RKO (cell line): ENCODE measurements at places on chromosomes 2 and 18.

- DNase-seq, result no peak
Measured at GRCh38 chr2:142869461-142870106, 7.9 kb upstream of the KYNU start.

GRCh38 chr2:164972216-164972615 is 16.9 kb upstream of the SLC38A11 start:
- DNase-seq, result no peak

GRCh38 chr18:62357079-62357719 is 32.1 kb downstream of the TNFRSF11A start:
- no peak for DNase-seq

GRCh38 chr18:34121200-34121721 is 103.5 kb downstream of the NOL4 start:
- DNase-seq, result no peak

- no peak for DNase-seq
Measured at GRCh38 chr2:16194530-16194929, 254.2 kb downstream of the MYCN start.

DNA sequence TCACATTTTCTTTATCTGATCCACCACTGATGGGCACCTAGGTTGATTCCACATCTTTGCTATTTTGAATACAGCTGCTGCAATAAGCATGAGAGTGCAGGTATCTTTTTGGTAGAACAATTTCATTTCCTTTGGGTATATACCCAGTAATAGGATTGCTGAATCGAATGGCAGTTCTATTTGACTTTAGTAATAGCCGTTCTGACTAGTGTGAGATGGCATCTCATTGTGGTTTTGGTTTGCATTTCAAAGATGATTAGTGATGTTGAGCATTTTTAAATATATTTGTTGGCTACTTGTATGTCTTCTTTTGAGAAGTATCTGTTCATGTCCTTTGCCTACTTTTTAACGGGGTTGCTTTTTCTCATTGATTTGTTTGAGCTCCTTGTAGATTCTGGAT is 72.3 kb downstream of the CCDC138 start:
- DNase-seq, result no peak

GRCh38 chr2:190507135-190507534 is 27.4 kb downstream of the NEMP2 start:
- DNase-seq, result no peak

DNA sequence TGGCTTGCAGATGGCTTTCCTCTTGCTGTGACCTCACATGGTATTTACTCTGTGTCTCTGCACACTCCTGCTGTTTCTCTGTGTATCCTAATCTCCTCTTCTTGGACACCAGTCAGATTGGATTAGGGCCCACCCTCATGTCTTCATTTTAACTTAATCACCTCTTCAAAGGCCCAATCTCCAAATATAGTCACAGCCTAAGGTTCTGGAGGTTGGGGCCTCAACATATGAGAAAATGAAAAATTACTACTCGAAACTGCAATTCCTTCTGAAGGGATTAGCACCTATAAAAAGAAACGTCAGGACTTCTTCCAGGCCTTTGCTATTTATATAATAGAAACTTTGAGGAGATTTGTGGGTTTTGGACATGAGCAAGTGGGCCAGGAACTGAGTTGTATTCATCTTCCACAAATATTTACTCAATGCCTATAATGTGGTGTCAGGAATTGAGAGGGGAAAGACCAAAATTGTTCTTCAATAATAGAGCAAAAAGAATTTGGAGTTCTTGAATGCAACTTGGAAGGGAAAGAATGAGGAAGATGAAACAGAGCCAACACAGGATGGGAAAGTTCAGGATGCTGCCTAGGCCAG is 270.0 kb upstream of the FN1 start:
- no peak for DNase-seq

DNA sequence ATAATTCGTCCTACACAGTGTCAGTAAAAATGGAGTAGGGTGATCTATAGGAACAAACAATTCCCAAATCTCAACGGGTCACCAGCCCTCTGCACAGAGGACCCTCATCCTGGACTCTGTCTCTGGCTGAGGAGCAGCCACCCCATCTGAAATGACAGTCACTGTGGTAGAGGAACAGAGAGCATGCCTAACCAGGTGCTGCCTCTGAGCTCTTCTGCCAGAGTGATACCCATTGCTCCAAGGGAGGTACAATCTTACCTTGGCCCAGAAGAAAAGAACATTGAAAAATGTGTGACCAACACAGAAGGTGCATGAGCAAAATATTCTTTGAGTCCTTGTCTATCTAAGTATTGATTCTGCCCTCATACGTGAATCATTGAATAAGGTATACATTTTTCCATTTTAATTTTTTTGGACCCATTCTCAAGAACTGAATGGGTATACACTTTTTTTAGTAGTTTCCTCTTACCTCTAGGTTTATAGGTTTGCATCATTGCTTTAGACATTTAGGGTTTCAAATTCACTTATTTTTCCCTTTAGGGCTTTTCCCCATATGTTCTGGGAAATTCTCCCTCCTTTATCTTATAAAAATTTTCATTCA is 8.7 kb downstream of the SP140 start:
- no peak for DNase-seq

DNA sequence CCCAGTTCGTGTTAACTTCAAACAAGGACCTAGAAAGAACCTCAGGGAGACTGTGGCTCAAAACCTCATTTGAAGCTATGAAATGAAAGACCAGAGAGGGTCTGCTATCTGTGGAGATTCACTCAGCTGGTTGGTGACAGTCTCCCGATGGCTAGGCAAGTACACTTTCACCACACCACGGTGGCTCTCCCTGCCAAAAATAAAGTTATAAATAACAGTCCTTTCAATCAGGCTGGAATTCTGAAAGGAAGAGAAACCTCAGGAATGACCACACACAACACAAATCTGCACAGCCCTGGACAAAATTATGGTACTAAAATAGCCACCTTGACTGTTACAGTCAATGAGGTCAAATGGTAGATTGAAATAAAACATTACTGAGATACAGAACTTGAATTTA is 160.3 kb upstream of the ACAA2 start:
- DNase-seq, result no peak

- DNase-seq, result no peak
Measured at GRCh38 chr2:13745330-13745729, 887.2 kb upstream of the LRATD1 start.

- DNase-seq, result no peak
Measured at GRCh38 chr2:71101656-71102055, 28.4 kb downstream of the MCEE start.
